ENCODE measurements at places on chromosomes 2 and 18.

- DNase-seq = no peak
Measured at GRCh38 chr2:86677816-86678215, 42.3 kb upstream of the RMND5A start.

DNA sequence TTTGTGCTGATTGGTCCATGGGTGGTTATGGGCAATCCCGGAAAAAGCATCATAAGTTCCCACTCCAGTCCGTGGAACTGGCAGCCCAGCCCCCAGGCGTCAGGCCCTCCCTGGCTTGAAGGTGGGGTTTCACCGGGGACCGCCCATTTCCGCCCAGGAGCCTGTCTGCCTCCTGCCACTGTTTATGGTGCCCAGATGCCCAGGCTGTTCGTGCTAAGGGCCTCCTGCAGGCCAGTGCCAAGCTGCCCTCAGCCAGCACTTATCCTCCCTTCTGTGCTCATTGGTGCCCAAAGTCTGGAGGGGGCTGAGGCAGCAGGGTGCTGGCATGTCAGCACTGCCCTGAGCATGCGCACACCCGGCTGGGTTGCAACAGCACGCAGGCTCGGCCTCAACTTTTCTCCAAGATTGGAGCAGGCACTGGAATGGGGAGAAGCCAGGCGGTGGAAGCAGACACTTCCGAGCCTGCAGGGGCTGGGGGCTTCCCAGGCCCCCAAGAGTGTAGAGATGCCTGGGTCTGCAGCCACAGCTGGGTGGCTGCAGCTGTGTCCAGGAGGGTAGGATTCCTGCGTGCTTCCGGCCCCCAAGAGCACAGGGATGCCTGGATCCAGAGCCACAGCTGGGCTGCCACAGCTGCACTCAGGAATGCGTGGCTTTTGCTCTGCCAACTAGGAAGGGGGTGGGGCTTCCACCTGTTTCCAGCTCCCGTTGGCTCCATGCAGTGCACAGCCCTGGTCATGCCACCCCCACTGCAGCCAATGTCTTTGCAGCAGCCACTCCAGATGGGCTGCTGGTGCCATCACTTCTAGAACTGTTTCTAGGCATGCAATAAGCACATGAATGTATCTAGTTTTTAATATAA, 74.0 kb downstream of the AGPS start:
- no peak for DNase-seq

GRCh38 chr2:140975237-140975636, 1155.6 kb downstream of the LRP1B start:
- DNase-seq = peak; percentile 37

DNA sequence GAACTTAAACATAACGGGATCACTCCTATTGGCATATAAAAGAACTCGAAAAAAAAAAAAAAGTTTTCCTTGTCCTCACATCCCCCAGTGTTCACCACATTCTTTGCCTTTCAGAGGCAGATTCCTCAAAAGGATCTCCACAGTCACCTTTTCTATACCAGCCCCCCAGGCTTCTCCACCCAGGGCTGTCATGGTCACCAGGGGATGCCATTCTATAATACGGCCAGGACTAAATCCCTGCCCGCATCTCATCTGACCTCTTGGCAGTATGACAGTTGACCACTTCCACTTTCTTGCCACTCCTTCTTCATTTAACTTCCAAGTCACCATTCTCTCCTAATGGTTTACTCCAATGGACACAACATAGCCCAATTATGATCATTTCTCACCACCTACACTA, 29.3 kb downstream of the SOS1 start:
- DNase-seq = no peak

DNA sequence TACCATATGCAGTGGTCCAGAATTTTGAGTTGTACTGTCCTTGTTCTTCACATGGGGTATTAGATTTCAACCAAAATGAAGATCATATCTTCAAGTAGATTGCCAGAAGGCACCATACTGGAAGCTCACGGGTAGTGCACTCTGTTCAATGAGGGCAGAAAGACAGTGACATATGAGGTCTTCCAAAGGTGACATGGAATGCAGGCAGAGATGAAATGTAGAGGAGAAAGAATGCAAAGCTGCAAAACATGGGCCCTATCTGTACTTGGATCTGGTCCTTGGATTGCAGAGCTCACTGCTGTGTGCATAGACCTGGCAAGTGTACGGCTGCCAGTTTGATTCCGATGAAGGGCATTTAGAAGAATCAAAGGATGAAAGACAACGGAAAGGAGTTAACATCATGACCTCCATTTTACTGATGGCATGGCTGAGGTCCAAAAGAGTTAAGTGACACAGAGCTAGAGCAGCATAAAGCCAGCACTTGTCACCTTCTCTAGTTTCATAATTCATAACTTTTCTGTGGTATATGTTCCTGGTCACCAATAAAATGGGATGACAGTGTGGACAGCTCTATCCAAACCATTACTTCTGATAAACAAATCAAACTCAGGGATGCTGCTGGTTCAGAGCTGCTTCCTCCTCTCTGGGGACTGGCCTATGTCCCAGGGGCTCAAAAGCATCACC, 64.7 kb downstream of the BCL2 start:
- DNase-seq = no peak

DNA sequence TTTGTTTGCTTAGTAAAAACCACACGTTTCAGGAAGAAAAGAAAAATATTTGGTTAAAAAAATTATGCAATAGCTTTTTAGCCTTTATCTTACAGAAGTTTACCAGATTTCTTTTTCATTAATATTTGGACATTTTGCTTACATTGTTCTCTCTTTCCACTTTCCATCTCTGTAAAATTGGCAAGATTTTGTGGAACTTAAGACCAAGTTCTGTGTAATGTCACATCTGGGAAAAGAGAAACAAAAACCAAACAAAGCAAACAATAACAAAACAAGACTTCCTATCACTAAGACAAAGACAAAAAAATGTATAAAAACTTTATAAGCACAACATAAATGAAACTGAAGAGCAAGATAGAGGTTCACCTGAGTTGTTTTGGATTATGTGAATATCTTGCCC, 1392.1 kb upstream of the CELF4 start:
- DNase-seq = no peak

DNA sequence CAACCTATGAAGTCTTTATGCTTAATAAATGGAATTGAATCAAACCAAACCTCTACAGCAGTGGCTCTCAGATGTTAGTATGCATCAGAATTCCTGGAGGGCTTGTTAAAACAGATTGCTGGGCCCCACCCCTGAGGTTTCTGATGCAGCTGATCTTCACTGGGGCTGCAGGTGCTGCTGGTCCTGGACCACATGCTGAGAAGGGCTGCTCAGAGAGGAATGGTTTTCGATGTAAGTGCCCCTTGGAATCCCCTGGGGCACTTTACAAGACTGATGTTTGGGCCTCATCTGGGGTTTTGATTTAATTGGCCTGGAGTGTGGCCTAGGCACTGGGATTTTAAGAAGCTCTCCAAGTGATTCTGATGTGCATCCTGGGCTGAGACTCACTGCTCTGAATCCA, 403.8 kb upstream of the HS6ST1 start:
- no peak for DNase-seq

- DNase-seq = peak; percentile 80
Measured at GRCh38 chr18:22559414-22560274, 141.9 kb upstream of the CTAGE1 start.

DNA sequence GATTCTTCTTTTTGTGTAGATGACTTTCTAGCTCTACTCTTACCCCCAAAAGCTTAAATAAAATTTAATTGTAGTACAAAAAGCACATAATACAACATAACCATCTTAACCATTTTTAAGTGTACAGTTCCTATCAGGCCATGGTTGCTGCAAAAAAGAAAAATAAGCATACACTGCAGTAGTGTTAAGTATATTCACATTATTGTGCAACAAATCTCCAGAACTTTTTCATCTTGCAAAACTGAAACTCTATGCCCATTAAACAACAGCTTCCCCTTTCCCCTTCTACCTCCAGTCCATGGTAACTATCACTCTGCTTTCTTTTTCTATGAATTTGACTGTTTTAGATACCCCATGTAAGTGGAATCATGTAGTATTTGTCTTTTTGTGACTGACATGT, 18.1 kb downstream of the PPM1B start:
- DNase-seq = peak; percentile 38

- peak; percentile 3 for DNase-seq
Measured at GRCh38 chr18:63604791-63605567, 17.8 kb downstream of the SERPINB13 start.

DNA sequence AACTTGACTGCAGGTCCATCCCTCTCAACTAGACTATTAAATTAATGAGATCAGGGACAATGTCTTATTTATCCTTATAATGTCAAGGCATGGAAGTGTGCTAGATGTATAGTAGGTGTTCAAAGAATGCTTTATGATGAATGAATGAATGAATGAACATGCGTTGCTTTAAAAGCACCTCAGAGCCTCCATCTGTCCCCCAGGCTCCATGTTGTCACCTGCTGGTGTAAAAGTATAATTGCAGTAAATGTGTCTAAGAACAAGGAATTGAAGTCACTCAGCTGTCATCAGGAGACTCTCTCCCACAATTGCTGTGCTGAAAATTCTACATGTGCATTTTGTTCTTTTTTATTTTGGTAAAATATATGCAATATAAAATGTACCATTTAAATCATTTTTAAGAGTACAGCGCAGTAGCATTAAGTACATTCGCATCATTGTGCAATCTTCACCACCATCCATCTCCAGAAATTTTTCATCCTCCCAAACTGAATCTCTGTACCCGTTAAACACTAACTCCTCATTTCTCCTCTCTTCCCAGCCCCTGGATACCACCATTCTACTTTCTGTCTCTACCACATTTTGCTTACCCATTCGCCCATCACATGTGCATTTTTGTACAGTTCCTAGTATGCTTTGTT, 52.6 kb downstream of the GNAL start:
- no peak for DNase-seq

DNA sequence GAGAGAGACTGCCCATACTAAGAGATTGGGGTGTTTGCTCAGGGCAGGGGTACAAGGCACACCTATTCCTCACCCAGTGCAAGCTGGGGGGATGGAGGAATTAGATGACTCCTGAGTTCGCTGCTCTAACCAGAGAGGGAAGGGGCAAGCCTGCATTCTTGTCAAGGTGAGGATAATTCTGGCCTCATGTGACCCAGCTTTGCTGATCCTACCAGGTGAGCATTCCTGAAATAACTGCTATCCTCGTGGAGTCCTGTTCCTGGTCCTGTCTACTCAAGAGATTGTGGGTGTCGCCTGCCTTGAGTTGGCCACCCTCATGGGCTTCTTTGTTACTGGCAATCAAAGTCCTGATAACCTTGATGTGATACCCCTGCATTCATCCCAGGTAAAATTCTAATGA, 206.0 kb downstream of the SPP2 start:
- no peak for DNase-seq

GRCh38 chr2:172639256-172639655, 83.4 kb downstream of the PDK1 start:
- DNase-seq = no peak

DNA sequence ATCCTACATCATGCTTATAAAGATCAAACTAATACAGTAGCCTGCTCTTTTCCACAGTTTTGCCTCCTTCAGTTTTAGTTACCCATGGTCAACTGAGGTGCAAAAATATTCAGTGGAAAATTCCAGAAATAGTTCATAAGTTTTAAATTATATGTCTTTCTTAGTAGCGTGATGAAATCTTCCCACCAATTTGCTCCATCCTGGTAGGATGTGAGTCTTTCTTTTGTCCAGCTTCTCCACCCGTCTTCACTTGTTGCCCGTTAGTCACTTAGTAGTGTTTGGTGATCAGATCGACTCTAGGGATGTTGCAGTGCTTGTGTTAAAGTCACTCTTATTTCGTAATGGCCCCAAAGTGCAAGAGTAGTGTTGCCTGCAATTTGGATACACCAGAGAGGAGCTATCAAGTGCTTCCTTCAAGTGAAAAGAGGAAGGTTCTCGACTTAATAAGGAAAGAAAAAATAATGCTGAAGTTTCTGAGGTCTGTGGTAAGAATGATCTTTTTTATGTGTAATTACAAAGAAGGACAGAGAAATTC, 57.0 kb downstream of the CEP192 start:
- no peak for DNase-seq

GRCh38 chr2:204255071-204255470, 290.2 kb upstream of the PARD3B start:
- no peak for DNase-seq

DNA sequence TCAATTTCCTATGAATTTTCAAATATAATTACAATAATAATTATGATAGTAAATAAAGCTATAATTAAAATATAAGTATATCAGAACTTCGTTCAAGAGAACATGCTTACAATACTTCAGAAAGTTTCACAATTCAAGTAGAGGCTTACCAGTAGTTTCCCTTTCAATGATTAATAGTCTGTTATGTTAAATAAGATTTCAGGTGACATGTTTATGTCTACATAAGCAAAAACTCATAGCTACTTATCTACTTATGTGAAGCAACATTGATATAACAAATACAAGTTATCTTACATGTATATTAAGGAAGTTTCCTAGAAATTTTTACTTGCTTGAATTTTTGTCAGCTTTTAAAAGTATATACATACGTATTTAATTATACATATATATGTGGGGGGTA, 4.5 kb upstream of the COL3A1 start:
- no peak for DNase-seq

DNA sequence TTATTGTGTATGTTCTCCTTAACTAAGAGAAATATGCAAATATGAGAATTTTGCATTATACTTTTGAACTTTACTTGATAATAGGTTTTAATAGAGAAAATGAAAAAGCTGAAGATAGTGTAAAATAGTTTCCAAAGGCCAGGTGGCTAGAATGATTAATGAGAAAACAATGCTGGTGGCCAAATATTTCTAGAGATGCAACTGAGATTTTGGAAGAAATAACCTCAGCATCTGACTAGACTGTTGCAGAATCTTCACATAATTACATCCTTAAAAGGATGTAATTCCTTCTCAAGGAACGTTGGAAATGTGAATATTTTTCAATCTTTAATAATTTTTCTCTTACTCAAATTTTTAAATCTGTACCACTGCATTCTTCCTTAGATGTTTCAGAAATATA, 434.4 kb downstream of the THSD7B start:
- DNase-seq = no peak

- DNase-seq = no peak
Measured at GRCh38 chr2:122145856-122146255, 390.4 kb downstream of the TSN start.

DNA sequence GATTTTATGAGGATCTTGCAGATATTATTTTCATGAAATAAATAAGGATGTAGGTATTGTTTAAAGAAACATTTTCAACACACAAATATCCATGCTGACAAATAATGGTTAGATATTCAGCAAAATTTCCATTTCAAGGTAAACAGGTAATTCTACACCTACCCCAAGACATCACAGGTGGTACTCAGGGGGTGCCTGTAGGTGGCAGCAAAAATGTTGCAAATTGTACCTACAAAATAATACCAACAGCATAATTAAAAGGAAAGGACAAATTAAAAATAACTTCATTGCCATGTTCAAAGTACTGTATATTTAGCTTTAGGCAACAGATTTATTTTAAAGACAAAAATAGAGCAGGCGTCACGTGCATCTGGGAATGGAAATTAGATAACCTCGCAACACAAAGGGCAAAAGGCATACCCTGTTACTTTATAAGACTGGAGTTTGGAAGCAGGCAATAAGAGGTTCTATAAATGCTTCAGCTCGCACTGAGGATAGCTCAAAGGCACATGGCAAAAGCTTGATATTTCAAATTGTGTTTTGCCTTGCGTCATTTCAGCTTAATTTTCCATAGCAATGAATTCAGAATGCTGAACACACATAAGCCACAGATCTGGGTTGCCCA, 630.5 kb downstream of the TDRD15 start:
- DNase-seq = no peak

- no peak for DNase-seq
Measured at GRCh38 chr18:60905699-60906098, 427.5 kb upstream of the CDH20 start.

GRCh38 chr2:236896688-236897087, 189.0 kb upstream of the COPS8 start:
- DNase-seq = no peak
